Right cardiac atrium (tissue), 5 donors: ENCODE measurements at places on chromosomes 12 and 14. TPM values are rescaled to one million over a fixed set of nuclear protein-coding genes. Genes with fewer than 3 reads are reported as not detected.
A peak's percentile ranks its signal among the peaks of the same experiment; 100 is the strongest.

The CCDC92 gene
- total RNA-seq = 53.0 TPM

DNA sequence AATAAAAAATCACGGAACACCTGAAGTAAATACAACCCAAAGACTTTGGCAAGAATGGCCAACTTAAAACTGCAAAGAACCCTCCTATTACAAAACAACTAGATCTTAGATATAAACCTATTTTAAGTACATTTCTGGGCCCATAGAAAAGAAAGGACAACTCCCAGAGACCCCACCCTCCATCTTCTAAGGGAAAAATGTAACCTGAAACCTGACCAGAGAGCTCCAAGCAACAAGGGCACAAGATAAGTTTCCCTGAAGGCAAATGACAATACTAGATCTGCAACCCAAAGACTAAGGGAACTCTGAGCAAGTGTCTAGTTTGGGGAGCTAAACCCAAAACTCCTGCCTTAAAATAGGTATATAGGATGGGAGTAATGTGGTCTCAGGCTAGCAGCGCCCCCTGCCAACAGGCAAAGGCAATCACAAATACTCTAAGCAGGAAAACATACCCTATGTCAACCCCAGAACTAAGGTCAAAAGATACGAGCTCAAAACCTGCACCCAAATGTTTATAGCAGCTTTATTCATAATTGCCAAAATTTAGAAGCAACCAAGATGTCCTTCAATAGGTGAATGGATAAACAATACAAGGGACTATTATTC, 218.9 kb downstream of the ITPR2 start:
- peak; percentile 20 for DNase-seq

The DHH gene
- 0.77 TPM for total RNA-seq

DNA sequence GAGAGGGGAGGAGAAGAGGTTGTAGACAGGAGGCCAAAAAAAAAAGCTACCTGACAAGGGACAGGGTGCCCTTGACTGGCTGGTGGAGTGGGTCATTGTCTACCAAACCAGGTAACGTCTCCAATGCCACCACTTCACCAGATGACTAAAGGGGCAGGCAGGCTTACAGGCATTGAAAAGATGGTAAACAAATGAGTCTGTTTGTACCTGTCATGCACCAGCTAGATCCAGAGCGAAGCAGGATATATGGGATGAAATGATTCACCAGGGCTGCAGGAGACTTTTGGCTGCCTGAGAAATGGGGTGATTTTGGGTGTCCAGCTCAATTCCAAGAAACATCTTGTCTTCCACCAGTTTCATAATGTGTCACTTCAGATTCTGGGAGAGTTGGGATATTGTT, 4.0 kb downstream of the C12orf54 start:
- no peak for DNase-seq

The SLC7A7 gene
- total RNA-seq = 7.5 TPM

The CCDC60 gene
- 0.14 TPM for total RNA-seq

DNA sequence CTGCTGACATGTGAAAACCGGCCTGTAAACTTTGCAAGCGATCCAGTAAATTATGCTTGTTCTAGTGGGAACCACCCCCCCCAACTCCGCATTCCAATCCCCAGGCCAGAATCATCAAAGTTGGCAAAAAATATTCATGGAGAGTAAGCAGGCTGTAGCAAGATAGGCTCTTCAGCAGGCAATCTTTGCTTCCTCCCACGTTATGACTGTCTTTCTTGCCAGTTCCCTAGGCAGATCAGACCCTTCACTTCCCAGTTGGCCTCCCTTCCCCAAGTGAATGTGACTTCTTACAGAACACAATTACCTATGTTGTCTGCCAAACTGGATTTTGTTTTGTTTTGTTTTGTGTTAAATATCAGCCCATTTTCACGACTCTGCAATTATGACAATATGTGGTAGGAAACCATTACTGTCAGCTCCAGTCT, 1.2 kb upstream of the PTGER2 start:
- DNase-seq = no peak

The TBX5 gene
- total RNA-seq = 195 TPM

The P2RX7 gene
- total RNA-seq = 2.2 TPM

The OAS1 gene
- 16.2 TPM for total RNA-seq

GRCh38 chr12:27290501-27291168, 42.0 kb upstream of the BMAL2 start:
- DNase-seq = no peak

GRCh38 chr12:94182986-94183707, 34.8 kb downstream of the PLXNC1 start:
- no peak for DNase-seq

GRCh38 chr12:20497707-20498106, 129.4 kb downstream of the PDE3A start:
- DNase-seq = no peak

GRCh38 chr12:112458330-112458729, 39.6 kb downstream of the PTPN11 start:
- DNase-seq = no peak

- DNase-seq = no peak
These were observed 171.0 kb downstream of the BTG1 start for GRCh38 chr12:91974541-91975085.

- no peak for DNase-seq
These were observed 57.8 kb upstream of the MAX start for GRCh38 chr14:65160091-65160490.

- peak; percentile 79 for DNase-seq
These were observed 1.1 kb downstream of the CD63 start for GRCh38 chr12:55727643-55728185.

DNA sequence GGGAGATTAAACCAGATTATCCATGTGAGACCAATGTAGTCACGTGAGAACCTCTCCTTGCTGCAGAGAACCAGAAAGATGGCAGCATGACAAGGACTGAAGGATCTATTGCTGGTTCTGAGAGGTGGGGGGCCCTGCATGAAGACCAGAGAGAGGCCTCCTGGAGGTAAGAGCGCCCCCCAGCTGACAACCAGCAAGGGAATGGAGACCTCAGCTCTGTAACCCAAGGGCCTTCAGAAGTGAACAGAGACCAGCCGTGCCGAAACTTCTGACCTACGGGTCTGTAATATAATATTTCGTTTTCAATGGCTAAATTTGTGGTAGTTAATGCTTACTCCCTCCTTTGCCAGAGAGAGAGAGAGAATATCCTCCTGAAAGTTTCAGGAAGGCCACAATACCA, 524.1 kb upstream of the TBX3 start:
- DNase-seq = no peak

- DNase-seq = peak; percentile 90
These were observed 106.4 kb downstream of the ARF6 start for GRCh38 chr14:49999146-49999761.

The SRRM4 gene
- total RNA-seq = 0.22 TPM

The ARHGEF25 gene
- 19.3 TPM for total RNA-seq

The NELL2 gene
- total RNA-seq = 0.59 TPM

- DNase-seq = no peak
These were observed 772 bp downstream of the SCARB1 start for GRCh38 chr12:124862768-124863415.

DNA sequence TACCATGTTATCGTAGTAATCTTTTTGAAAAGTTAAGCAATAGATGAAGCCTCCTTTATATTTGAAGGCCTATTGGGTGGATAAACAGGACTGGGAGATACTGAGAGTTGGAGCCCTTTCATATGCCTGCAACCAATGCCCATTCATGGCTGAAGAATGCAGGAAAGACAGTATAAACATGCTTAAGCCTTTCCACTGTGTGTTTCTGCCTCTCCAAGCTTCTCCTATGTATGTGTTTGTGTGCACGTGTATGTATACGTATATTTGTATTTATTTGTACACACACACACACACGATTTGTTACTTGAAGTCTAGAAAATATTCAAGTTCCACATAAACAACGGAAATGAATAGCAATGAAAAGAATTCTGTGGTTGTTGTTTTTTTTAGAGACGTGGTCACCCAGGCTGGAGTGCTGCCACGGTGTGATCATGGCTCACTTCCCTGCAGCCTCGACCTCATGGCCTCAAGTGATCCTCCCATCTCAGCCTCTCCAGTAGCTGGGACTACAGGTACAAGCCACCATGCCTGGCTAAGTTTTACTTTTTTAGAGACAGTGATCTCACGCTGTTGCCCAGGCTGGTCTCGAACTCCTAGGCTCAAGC, 1453.5 kb downstream of the AACS start:
- no peak for DNase-seq

DNA sequence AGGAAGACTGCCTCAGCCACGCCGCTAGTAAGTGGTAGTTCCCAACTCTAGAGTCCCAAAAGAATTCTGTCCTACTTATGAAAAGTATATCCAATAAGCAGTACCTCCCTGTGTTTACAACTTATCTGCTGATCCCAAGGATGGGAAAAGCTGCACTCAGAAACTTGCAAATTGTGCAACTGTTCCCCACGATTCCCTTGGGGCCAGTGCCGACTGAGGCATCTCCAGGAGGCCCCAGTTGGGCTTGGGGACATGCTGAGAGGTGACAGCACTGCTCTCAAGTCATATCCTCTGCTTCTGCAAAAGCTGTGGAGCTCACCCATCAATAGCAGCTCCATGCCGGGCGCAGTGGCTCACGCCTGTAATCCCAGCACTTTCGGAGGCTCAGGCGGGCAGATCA, 23.7 kb downstream of the SPRING1 start:
- no peak for DNase-seq

The VASH1 gene
- total RNA-seq = 85.2 TPM

DNA sequence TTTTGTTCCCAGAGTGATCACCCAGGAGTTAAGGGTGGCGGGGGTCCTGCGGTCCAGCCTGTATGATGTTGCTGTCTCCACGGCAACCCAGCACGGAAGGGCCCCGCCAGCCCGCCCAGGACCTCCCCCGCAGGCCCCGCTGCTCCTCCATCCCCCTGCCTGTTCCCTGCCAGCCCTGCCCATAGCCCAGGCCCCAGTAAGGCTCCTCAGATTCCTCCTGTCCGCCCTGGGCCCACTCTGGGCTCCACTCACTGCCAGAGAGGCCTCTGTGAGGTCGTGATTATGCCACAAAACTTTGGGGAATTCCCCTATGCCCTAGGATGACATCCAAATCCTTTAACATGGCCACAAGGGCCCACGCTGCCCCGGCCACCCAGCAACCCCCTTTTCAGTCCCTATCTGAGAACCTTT, 20.8 kb downstream of the HSP90AA1 start:
- DNase-seq = no peak

- DNase-seq = no peak
These were observed 209.2 kb downstream of the ALX1 start for GRCh38 chr12:85489194-85489593.

DNA sequence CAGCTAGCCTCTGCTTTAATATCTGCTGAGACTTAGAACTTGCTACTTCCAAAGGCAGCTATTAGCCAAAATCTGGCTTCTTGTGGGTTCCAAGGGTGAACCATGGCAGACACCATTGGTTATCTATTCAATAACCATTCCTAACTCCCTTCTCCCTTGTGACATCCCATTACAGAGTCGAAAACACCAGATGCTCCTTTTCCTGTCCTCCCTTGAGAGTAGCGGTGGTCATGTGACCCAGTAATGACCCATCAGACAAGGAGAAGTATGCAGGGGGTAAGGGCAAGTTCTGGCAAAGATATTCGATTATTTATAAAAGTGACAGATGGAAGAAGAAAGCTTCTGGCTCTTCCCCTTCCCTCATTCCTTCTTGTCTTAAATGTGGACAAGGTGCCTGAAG, 20.1 kb downstream of the TGFB3 start:
- DNase-seq = no peak

GRCh38 chr12:109330282-109331230, 17.1 kb upstream of the MYO1H start:
- DNase-seq = no peak

The MYO1A gene
- total RNA-seq = 0.43 TPM
